H9 (cell line): ENCODE measurements at places on chromosomes 1 and 21. TPM values are rescaled to one million over a fixed set of nuclear protein-coding genes. Genes with fewer than 3 reads are reported as not detected.

Gene FOXD2
- total RNA-seq = 0.07 TPM in 1 of 2 replicates, not detected in the other

DNA sequence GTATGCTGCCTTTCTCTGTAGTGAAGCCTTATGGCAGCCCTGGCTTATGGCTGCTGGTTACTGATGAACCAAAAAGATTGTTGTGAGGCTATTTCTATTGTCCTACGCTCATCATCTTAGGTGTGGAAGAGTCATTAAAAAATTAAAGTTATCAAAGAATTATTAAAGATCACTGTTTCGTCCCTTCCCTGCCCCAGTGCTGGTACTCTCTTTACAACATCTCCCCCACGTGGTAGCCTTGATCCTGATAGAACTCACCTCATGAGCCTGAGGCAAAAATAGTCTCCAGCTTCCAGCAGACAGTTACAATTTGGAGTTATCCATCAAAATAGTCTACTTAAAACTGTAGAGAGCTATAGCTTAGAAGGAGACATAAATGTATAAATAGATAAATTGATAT, 201.5 kb downstream of the S1PR1 start:
- H3K27ac ChIP-seq = no peak overlapping the region
- DNase-seq = no peak
- no peaks in the 10 kb centered on the region for H3K27me3 ChIP-seq
- 0 out of 2 replicates have a peak, but pooled peaks cover 6% of the 10 kb centered on the region for H3K4me1 ChIP-seq
- no peak overlapping the region for H3K4me3 ChIP-seq

DNA sequence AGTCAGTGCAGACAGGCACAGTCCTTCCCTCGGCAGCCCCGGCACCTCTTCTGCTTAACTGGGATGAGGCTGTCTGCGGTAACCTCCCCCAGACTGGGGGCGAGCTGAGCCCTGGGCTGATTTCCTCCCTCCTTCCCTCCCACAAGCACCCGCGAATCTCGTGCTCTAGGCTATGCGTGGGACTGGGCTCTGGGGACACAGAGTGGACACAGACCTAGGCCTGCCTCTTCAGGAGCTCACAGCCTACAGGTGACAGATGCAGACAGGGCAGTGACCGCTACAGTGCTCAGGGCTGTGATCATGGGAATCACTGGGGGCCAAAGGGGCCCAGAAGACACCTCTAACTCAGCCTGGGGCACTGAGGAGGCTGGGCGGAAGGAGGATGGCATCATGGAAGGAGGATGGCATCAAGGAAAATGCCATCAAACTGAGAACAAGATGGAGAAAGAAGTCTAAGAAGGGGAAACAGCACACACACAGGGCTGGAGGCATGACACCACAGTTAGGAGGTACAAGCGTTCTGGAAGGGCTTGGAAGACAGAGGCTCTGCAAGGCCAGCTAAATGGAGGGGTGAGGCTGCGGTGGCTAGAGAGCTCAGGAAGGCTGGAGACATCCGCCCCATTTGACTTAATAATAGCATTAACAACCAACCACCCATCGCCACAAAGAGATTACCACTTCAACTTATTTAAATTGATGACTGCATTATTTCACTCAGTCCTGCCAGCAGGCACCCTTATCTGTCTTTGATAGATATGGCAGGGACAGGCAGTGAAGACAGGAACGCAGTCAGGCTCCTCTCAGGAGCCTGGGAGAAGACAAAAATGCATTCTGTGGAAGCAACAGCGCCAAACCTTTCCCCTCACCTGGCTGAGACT, 4.2 kb downstream of the TTC39A start:
- H3K27ac ChIP-seq = no peak overlapping the region
- no peaks in the 10 kb centered on the region for H3K4me1 ChIP-seq
- H3K4me3 ChIP-seq = peak overlapping the region; percentile 8; the same call in 2 of the 3 replicates
- DNase-seq = peak; percentile 23
- H3K36me3 ChIP-seq = no peaks in the 10 kb centered on the region

DNA sequence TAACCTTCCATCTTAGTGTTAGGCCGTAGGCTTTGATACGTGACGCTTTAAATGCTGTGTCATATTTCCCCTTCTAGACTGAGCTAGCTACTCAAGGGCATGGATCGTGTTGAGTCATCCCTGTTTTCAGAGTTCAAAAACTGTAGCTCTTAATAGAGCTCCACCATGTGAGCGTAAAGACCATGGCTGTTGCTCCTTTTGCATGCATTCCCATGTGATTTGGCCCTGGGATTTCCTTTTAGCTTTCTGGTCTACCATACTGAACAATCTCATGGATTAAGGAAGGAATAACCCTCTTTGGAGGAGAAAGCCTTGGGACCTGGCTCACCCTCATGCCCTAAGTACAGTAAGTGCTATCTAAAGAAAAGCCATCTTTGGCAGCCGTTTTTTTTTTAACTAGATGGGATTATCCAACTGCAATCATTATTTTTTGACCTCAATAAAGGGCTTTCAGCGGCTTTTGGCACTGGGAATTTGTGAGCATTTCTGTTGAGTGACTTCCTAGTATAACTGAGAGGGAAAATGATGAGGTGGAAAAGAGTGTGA, 76.6 kb downstream of the PLPP3 start:
- no peak for DNase-seq
- peaks cover 67% of the 10 kb centered on the region for H3K36me3 ChIP-seq
- no peaks in the 10 kb centered on the region for H3K4me1 ChIP-seq
- H3K27ac ChIP-seq = no peak overlapping the region
- H3K27me3 ChIP-seq = no peaks in the 10 kb centered on the region

DNA sequence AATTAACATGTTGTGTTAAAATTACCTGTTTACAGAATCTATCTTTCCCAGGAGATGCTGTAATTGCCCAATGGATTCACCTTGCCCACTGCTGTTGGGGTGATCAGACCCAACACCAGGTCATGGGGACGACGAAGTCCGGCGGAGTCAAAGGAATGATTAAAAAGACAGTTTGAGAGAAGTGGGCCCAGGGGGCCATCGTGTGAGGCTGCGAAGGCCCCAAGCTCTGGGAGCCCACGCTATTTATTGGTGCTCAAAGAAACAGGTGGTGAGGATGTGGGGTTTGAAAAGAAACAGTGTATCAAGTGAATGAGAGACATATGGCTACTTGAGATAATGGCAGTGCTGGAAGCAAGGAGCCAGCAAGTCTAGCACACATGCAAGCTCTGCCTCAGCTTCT, 16.3 kb upstream of the L1TD1 start:
- no peak overlapping the region for H3K4me3 ChIP-seq
- no peak overlapping the region for H3K27ac ChIP-seq
- peaks cover 14% of the 10 kb centered on the region; the same call in 1 of the 2 replicates for H3K4me1 ChIP-seq
- no peaks in the 10 kb centered on the region for H3K27me3 ChIP-seq
- H3K36me3 ChIP-seq = no peaks in the 10 kb centered on the region

Gene AMPD1
- not detected in 2 replicates for total RNA-seq

GRCh38 chr21:35428489-35428888, 379.4 kb upstream of the RUNX1 start:
- H3K4me1 ChIP-seq = no peaks in the 10 kb centered on the region; the same call in 1 of the 2 replicates
- H3K27ac ChIP-seq = no peak overlapping the region

DNA sequence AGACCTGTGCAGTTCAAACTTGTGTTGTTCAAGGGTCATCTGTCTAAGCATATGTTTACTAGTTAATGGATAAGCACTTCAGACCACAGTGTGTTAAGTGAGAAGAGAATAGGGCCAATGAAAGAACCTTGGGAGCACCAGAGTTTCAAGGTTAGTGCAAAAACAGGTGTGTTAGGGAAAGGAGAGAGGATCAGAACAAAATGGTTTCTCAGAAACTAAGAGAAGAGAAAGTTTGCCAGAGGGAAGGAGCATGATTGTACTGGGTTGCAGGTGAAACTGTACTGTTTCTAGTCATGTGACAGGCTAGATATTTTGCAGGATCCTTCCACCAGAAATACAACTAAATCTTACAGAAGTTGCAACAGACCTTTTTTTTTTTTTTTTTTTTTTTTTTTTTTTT, 23.3 kb downstream of the RPRD2 start:
- no peaks in the 10 kb centered on the region for H3K36me3 ChIP-seq
- no peaks in the 10 kb centered on the region for H3K27me3 ChIP-seq
- DNase-seq = no peak

Gene RHD
- 1.3 and 1.6 TPM in 2 replicates for total RNA-seq
